Posterior vena cava (tissue), 2 donors: ENCODE measurements at places on chromosomes 6 and 20. TPM values are rescaled to one million over a fixed set of nuclear protein-coding genes. Genes with fewer than 3 reads are reported as not detected.

Gene OXT
- total RNA-seq, result not detected

Gene SNPH
- 8.9 TPM for total RNA-seq

Gene ZC2HC1B
- total RNA-seq, result not detected

Gene DEFB132
- total RNA-seq, result not detected

Gene MYH7B
- 0.42 TPM for total RNA-seq

Gene KIFC1
- total RNA-seq, result 0.29 TPM

Gene CSTF1
- total RNA-seq, result 19.0 TPM

Gene MTFR2
- 0.65 TPM for total RNA-seq

Gene TXLNB
- 1.1 TPM for total RNA-seq

GRCh38 chr6:71229477-71229876 lies 59.1 kb upstream of the OGFRL1 start:
- DNase-seq, result no peak

DNA sequence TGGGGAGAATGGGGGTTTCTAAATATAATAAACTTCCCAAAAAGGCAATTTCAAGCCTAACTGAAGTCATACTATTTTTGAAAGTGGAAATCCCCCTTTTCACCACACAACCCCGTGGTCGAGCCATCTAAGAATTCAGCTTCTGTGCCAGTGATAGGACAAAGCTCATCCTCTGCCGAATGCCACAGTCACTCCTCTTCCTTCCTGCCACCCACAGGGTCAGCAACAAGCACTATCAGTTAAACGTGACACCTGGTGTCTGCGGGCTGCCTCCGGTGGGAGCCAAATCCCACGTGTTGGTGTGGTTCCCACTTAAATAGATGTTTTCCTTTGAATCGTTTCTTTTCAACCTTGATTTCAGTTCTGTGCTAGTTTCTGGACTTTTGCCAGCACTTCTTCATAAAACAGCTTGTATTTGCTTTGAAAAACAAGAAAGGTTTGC lies 60.7 kb downstream of the TNFAIP3 start:
- no peak for DNase-seq

GRCh38 chr20:22353586-22353985 lies 230.8 kb downstream of the FOXA2 start:
- DNase-seq, result no peak

- no peak for DNase-seq
Observed at GRCh38 chr6:74611220-74611619, 594.6 kb downstream of the COL12A1 start.

GRCh38 chr6:83884523-83884922 lies 25.0 kb downstream of the CYB5R4 start:
- DNase-seq, result no peak

DNA sequence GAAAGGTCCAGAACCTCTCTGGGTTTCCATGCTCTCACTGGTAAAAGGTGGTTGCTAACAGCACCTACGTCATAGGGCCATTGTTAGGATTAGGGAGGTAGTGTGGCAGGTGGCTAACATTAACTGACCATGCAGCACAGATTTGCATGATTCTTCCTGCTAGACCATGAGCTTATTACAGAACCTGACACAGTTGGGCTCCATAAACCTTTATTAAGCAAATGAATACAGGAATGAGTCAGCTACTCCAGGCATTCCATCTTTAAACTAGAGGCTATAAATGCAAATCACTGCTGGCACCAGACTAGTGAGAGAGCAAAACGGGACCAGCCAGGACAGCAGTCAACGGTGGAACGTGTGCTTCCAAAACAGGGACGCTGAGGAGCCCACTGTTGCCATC lies 440.1 kb downstream of the PTPRT start:
- no peak for DNase-seq

DNA sequence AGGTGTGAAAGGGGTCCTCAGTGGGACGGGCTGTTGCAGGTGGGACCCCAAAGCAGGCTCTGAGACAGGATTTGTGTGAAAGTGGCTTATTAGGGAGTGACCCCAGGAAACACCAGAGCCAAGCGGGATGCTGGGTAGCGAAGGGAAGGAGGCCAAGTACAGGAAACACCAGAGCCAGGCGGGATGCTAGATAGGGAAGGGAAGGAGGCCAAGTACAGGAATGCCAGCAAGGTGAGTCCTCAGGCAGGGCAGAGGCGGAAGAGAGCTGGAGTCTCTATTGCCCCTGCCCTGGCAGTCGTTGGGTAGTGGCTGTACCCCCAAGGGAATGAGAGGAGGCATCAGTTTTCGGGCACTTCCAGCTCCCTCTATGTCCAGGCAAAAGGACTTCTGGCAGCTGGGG lies 30.5 kb upstream of the TGM2 start:
- no peak for DNase-seq

- DNase-seq, result no peak
Observed at GRCh38 chr20:14928083-14928482, 590.7 kb upstream of the FLRT3 start.

DNA sequence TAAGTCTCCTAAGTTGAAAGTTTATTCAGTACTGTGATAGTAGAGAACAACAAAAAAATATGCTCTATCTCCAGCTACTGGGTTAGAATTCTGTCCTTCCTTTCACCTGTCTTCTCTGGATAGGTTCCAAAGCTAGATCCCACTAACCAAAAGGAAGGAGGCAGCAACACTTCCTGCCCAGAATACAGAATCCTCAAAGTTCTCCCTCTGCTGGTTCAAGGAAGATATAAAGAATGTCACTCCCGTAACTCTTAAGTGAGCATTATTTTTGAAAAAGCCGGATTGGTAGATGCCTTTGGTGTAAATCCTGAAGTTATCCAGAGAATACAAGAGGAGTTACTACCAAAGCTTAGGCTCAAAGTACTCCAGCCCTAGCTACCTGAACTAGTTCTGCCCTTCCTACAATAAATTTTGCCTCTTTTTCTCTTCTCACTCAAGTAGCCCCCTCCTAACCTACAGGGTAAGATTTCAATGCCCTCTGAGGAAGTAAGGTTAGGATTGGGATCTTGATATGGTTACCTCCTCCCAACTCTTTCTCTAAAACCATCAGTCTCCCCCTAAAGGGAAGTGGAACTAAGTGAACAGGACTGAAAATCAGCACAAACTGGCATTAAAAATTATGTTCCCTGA lies 26.0 kb upstream of the CRIP3 start:
- DNase-seq, result no peak

DNA sequence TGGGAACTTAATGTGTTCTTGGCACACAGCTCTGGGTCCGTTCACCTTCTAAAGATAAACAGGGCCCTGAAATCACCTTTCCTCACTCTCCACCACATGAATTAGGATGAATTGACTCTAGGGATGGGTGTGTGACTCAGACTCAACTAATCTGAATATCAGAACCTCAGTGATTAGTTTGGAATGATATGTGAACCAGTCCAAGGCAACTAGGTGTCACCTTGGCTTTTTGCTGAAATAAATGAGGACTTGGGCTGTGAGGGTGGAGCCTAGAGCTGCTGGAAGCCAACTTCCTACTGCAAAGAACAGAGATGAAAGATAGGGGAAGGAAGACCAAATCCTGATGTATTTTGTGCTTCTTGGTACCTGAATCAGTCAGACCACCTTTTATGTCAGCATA lies 132.0 kb upstream of the RNF24 start:
- DNase-seq, result no peak

DNA sequence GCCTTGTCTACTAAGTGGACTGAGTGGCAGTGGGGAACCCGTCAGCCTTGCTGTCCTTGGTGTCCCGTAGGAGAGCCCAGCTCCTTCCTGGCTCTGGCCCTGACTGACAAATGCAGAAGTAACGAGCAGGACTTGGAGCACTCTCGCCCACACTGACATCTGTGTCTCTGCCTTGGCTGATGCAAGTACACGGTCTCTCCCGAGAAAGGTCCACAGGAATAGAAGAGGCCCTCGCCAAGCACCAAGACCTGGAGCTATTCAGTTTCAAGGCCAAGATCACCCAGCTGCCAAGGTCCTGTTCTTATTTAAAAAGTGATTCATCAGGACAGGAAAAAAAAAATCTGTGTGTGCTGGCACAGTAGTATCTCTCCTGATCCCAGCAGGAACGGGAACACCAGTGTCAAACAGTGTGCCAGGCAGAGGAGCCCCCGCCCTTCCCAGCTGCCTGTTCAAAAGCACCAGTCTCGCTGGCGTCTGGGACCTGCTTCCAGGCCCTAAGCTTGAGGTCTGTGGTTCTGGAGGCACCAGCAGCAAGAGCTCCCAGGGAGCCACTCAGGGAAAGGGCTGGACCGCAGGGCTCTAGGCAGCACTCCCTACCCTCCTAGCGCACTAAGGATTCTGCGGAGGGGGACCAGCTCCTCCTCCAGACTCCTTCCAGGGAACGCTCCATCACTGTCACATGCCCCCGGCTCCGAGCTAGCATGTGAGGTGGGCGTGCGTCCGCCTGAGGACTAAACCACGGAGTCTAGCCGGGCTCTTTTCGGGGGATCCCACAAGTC lies 376.9 kb downstream of the RNGTT start:
- no peak for DNase-seq

- DNase-seq, result no peak
Observed at GRCh38 chr20:43681991-43682410, 15.1 kb downstream of the MYBL2 start.

GRCh38 chr20:38874460-38875174 lies 51.6 kb upstream of the FAM83D start:
- peak; percentile 9 for DNase-seq

DNA sequence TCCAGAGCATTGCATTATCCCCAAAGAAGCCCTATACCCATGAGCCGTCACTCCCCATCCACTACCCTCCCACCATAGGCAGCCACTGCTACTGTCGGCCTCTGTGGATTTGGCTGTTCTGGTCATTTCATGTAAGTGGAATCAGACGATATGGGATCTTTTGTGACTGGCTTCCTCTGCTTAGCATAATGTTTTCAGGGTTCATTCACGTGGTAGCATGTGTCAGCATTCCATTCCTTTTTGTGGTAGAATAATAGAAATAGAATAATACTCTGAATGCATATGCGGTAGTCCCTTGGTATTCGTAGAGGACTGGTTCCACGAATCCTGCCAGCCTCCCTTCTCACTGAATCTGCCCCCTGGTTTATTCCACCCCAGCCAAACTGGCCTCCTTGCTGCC lies 402.6 kb upstream of the SULF2 start:
- peak; percentile 42 for DNase-seq

GRCh38 chr6:37759221-37760144 lies 60.0 kb upstream of the ZFAND3 start:
- no peak for DNase-seq
